ENCODE measurements at places on chromosomes 5 and 9. TPM values are rescaled to one million over a fixed set of nuclear protein-coding genes. Genes with fewer than 3 reads are reported as not detected.

The FOXD4L3 gene
- 0.27 TPM for total RNA-seq

The CDX1 gene
- total RNA-seq: not detected

The PRUNE2 gene
- total RNA-seq: 63.8 TPM

The ANKRD34B gene
- not detected for total RNA-seq

The TUSC1 gene
- 7.4 TPM for total RNA-seq

The LCN2 gene
- total RNA-seq: not detected

The IL9 gene
- total RNA-seq: not detected

The TRIP13 gene
- 3.9 TPM for total RNA-seq

The CDC25C gene
- total RNA-seq: 3.2 TPM

- H3K4me1 ChIP-seq: peaks cover 5% of the 10 kb centered on the region
- H3K4me3 ChIP-seq: no peak overlapping the region
- DNase-seq: no peak
- H3K36me3 ChIP-seq: peaks cover 9% of the 10 kb centered on the region
- H3K27ac ChIP-seq: no peak overlapping the region
These were observed 92.8 kb upstream of the ADAMTS2 start for GRCh38 chr5:179438011-179438441.

DNA sequence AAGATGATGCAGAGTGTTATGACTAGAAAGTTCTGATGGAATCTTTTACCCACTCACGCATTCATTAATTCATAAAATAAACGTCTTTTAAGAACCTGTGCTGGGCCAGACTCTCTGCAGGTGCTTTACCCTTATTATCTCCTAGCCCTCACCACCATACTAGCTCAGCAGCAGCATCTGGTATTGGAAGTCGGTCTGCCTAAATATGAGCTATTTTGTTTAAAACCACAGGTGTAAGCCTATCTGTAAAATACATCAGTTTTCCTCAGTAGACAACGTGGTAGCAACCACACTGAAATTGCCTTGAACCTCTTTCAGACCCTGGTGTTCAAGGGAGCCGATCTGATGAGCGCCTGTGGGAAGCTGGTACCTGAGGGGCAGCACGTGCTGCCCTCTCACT, 69.4 kb downstream of the PPIC start:
- no peak for DNase-seq
- no peak overlapping the region for H3K4me3 ChIP-seq
- no peaks in the 10 kb centered on the region for H3K36me3 ChIP-seq
- peaks cover 3% of the 10 kb centered on the region for H3K27me3 ChIP-seq
- H3K4me1 ChIP-seq: no peaks in the 10 kb centered on the region
- H3K27ac ChIP-seq: no peak overlapping the region

DNA sequence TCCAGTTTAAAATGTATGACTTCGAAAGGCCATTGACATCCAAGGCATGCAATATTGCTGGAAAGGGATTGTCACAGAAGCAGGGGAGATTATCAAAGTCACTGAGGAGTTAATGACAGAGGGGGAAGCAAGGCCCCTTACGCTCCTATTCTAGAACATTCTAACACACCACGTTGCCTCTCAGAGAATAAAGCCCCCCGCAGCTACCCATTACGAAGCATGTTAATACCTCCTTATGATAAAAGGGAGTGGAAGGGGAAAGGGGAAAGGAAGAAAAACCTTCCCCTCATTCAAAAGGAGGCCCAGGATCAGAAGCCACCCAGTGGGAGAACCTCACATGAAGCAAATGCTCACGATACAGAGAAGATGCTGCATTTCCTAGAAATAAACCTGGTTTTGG, 213.6 kb downstream of the DAB2IP start:
- H3K4me3 ChIP-seq: no peak overlapping the region
- H3K4me1 ChIP-seq: no peaks in the 10 kb centered on the region
- no peak overlapping the region for H3K27ac ChIP-seq
- no peak for DNase-seq
- H3K36me3 ChIP-seq: no peaks in the 10 kb centered on the region

GRCh38 chr5:180334751-180335613, 18.2 kb downstream of the GFPT2 start:
- H3K27me3 ChIP-seq: peaks cover 6% of the 10 kb centered on the region
- no peak overlapping the region for H3K4me3 ChIP-seq
- H3K4me1 ChIP-seq: peaks cover 2% of the 10 kb centered on the region
- no peak for DNase-seq
- H3K36me3 ChIP-seq: no peaks in the 10 kb centered on the region

DNA sequence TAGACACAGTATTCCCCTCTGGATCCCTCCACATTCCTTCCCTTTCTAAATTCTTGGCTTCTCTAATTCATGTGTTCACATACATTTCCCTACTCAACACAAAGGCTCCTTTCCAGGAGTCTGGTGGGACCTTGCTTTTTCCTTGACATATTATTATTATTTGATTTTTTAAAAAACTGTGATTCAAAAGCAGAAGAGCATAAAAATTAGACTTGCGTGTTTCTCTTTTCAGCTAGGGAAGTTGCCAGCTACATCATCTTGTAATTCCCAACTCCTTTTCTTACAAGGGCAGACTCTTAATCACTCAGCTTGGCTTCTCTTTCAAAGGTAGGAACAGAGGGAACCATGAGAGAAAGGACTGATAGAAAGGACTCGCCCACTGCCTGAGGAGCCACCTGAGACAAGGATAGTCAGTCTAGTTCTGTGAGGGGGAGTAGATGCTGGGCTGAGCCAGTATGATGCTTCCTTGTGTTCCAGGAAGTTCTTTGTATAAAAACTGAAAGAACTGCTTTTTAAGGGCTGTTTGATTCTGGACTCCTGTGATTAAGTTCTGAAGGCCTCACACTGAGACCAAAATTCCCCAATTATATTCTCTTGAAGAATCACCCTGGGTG, 51.0 kb upstream of the DPYSL3 start:
- no peaks in the 10 kb centered on the region for H3K27me3 ChIP-seq
- no peak overlapping the region for H3K4me3 ChIP-seq
- H3K27ac ChIP-seq: no peak overlapping the region

GRCh38 chr9:112434487-112434886, 52.1 kb upstream of the KIAA1958 start:
- no peaks in the 10 kb centered on the region for H3K4me1 ChIP-seq
- no peak overlapping the region for H3K4me3 ChIP-seq
- no peaks in the 10 kb centered on the region for H3K36me3 ChIP-seq
- H3K27ac ChIP-seq: no peak overlapping the region

GRCh38 chr5:139760066-139761056, 35.2 kb upstream of the PSD2 start:
- no peak overlapping the region for H3K4me3 ChIP-seq
- no peaks in the 10 kb centered on the region for H3K36me3 ChIP-seq
- no peak for DNase-seq
- H3K27me3 ChIP-seq: peaks cover 17% of the 10 kb centered on the region
- H3K27ac ChIP-seq: no peak overlapping the region
- H3K4me1 ChIP-seq: peaks cover 48% of the 10 kb centered on the region

DNA sequence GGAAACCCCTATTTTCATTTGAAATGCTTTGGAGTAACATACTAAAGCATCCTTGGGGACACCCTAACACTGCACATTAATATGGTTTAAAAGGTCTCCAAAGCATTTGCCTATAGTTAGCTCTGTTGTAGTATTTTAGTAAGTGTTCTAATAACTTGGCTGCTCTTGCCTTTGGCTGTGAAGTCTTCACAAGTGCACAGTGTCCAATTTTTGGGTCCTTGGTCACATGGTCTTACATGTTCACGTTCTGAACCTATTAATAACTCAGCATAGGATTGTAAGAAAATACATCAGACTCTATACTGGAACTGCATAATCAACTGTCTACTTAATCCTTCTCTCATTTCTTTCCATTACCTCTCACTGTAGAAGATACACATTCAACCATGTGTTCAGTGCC, 17.4 kb downstream of the ADAMTS19 start:
- DNase-seq: no peak
- H3K36me3 ChIP-seq: no peaks in the 10 kb centered on the region
- peaks cover 16% of the 10 kb centered on the region for H3K4me1 ChIP-seq
- H3K27ac ChIP-seq: peak overlapping the region; percentile 13

- H3K27me3 ChIP-seq: peaks cover 1% of the 10 kb centered on the region
- no peaks in the 10 kb centered on the region for H3K36me3 ChIP-seq
- no peak overlapping the region for H3K27ac ChIP-seq
- peaks cover 51% of the 10 kb centered on the region for H3K4me1 ChIP-seq
- no peak overlapping the region for H3K4me3 ChIP-seq
- DNase-seq: no peak
These were observed 71.4 kb downstream of the ASTN2 start for GRCh38 chr9:117343427-117343826.

GRCh38 chr9:19995619-19996018, 206.8 kb upstream of the SLC24A2 start:
- H3K4me1 ChIP-seq: no peaks in the 10 kb centered on the region
- DNase-seq: no peak
- H3K4me3 ChIP-seq: no peak overlapping the region
- H3K36me3 ChIP-seq: no peaks in the 10 kb centered on the region

DNA sequence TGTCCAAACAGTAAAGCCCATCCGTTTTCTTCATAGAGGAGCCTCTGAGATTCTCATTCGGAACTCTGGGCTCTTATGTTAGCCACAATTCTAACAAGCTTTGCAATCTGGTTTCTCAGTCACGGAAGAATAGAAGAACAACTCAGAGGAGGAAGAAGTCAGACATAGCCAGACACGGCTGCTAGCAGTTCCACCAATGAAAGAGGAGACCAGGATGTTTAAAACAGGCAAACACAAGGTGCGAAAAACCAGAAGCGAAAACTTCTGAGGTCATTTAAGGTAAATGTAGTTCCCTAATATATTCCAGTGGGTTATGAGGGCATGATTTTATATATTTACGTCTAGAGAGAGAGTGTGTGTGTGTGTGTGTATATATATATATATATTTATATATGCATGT, 34.1 kb upstream of the GDNF start:
- H3K27me3 ChIP-seq: no peaks in the 10 kb centered on the region
- H3K4me3 ChIP-seq: no peak overlapping the region
- DNase-seq: no peak
- no peak overlapping the region for H3K27ac ChIP-seq

DNA sequence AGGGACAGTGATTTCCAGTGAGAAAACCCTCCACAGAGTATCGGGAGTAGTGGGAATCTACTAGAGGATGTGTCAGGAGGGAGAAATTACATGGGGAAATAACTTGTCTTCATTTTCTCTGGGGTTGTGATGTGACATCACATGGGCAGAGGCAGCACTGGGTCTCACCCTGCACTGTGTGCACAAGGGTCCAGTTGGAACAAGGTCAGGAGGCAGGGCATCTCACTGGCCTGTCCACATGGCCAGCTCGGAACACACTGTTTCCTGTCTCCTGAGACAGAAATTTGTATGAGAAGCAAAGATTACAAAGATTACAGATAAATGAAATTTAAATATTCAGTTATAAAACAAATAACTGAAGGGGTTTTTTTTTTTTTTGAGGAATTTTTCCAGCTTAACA, 62.6 kb upstream of the ECM2 start:
- no peak overlapping the region for H3K27ac ChIP-seq
- no peak overlapping the region for H3K4me3 ChIP-seq
- peaks cover 1% of the 10 kb centered on the region for H3K27me3 ChIP-seq

GRCh38 chr5:116577064-116577788, 2.6 kb upstream of the SEMA6A start:
- H3K36me3 ChIP-seq: peaks cover 4% of the 10 kb centered on the region
- peak overlapping the region; percentile 45 for H3K4me3 ChIP-seq

- H3K27ac ChIP-seq: no peak overlapping the region
- H3K4me3 ChIP-seq: no peak overlapping the region
- H3K4me1 ChIP-seq: no peaks in the 10 kb centered on the region
- H3K36me3 ChIP-seq: no peaks in the 10 kb centered on the region
- DNase-seq: no peak
These were observed 35.1 kb upstream of the ADRB2 start for GRCh38 chr5:148791334-148791667.

DNA sequence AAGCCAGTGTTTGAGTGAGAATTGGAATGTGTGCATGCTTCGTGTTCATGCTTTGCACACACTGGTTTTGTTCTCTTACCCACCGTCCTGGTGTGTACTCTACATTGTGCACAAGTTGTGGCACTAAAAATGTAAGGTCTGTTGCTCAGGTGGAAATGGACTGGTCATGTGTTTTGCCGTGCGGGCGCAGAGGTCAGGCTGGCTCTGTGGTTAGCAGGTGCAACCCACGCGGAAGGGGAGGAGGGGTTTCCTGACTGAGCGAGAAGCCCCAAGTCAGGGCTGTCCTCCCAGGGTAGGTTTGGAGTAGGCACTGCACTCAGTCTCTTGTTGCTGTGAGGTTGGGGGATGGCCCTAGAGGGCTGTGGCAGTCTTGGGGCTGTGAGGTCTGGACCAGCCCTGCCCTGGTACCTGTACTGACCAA, 86.6 kb downstream of the EHMT1 start:
- H3K4me1 ChIP-seq: peaks cover 15% of the 10 kb centered on the region
- H3K36me3 ChIP-seq: peaks cover 9% of the 10 kb centered on the region
- peaks cover 7% of the 10 kb centered on the region for H3K27me3 ChIP-seq
- H3K27ac ChIP-seq: no peak overlapping the region

DNA sequence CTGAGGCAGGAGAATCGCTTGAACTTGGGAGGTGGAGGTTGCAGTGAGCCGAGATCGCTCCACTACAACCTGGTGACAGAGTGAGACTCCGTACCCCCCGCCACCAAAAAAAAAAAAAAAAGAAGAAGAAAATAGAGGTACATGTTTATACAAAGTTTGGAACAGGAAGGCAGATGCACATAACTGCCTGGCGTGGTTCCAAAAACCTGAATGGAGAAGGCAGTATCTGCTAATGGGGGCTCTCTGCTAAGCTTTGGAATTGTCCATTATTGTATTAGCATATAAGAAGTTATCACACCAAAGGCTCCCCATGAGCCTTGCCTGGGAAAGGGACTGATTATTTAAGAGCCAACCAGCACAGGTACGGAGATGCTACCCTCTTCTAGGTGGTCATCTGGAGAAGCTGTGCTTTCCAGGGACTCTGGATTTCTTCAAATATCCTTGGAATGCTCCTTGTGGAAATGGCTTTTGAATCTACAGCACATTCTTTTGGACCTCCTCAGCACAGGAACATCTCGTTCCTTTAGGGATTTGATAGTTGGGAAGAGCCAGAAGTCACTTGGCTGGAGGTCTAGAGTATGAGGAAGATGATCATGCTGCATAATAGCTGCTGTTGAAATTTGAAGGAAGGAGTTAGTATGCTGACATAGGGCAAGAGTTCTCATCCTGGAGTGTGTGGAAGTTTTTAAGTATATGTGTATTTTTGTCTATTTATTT, 42.5 kb upstream of the ABCA1 start:
- H3K4me1 ChIP-seq: peaks cover 12% of the 10 kb centered on the region
- DNase-seq: no peak
- H3K36me3 ChIP-seq: no peaks in the 10 kb centered on the region
- H3K27ac ChIP-seq: no peak overlapping the region
- no peak overlapping the region for H3K4me3 ChIP-seq

DNA sequence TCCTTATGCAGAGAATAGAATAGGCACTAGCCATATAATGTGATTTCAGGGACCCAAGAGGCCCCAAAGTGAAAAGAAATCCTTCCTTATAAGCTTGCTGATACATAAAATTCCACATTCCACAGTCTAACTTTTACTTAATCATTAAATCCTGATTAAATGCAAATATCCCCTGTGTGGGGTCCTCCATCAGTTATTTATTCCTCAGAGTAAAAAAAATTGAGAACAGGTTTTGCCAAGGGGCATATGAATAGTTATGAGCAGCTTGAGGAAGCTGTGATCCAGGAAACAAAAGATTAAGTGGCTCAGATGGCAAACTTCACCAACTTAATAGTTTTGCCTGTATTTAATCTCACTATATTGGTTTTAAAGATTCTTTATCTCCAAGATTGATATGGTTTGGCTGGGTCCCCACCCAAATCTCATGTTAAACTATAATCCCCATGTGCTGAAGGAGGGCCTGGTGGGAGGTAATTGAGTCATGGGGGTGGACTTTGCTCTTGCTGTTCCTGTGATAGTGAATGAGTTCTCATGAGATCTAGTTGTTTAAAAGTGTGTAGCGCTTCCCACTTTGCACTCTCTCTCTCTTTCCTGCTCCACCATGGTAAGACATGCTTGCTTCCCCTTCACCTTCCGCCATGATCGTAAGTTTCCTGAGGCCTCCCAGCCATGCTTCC, 324.9 kb downstream of the NPR3 start:
- no peak for DNase-seq
- peaks cover 2% of the 10 kb centered on the region for H3K4me1 ChIP-seq
- no peak overlapping the region for H3K27ac ChIP-seq
- H3K27me3 ChIP-seq: no peaks in the 10 kb centered on the region
- H3K4me3 ChIP-seq: no peak overlapping the region
